Hematopoietic multipotent progenitor cell treated with erythropoietin and hydrocortisone succinate and interleukin-3 and kit ligand, for 17 days (in vitro differentiated cells): ENCODE measurements at places on chromosomes 16 and 17.

- no peak for DNase-seq
Observed at GRCh38 chr17:16215965-16216316, 607 bp upstream of the NCOR1 start.

- DNase-seq: no peak
Observed at GRCh38 chr16:85999778-86000177, 100.8 kb downstream of the IRF8 start.

DNA sequence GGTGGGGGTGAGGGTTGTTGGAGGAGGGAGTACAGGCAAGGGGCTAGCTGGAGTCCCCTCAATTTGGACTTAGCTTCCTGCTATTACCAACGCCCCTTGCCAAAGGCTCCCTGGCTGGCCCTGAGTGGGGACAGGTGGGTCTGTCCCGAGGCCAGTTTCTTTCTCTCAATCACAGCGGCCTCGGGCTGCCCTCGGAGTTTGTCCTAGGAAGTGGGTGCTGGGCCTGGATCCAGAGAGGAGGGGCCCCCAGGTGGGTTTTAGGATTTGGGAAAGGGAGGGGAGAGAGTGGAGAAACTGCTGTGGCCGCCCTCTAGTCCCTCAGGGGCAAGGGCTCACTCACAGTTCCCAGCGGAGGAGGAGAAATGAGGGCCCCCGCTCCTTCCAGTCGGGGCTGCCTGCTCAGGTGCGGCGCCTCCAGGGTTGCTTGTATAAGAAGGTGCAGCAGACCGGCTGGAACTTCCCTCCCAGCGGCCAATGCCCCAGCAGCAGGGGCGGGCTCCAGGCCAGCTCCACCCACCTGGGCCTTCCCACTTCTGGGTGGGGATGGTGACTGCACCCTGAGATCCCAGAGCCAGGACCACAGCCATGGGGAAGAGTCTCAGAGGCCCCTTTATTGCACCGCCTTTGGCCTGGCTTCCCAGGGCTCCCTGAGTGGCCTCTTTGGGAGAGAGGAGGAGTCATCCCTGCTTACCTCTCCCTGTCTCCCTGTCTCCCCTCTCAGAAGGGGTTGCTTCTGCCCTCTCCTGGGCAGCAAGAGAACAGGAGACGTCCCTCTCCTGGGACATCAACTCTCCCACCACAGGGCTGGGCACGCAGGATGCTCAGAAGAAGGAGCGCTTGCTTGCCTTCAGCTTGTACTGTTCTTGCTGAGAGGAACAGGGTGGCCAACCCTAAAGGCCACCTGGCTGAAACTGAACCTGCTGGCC is 112.0 kb upstream of the SMURF2 start:
- no peak for DNase-seq

- no peak for DNase-seq
Observed at GRCh38 chr16:79261481-79261940, 339.0 kb downstream of the MAF start.

- DNase-seq: no peak
Observed at GRCh38 chr17:8975091-8975725, 9.7 kb upstream of the PIK3R5 start.

DNA sequence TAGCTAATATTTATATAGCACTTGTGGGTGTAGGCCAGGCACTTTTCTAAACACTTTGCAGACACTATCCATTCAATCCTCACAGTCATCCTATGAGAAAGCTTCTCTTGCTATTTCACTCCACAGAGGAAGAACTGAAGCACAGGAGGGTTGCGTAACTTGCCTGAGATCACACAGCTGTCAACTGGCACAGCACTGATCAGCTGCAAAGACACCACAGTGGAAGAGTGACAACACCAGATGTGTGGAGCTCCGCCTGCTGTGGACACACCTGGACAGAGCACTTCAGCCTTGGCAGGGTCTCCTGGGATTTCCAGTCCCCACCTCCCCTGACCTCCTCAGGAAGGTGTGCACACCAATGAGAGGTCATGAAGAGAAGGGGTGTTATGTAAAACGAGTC is 13.3 kb upstream of the CNEP1R1 start:
- no peak for DNase-seq

DNA sequence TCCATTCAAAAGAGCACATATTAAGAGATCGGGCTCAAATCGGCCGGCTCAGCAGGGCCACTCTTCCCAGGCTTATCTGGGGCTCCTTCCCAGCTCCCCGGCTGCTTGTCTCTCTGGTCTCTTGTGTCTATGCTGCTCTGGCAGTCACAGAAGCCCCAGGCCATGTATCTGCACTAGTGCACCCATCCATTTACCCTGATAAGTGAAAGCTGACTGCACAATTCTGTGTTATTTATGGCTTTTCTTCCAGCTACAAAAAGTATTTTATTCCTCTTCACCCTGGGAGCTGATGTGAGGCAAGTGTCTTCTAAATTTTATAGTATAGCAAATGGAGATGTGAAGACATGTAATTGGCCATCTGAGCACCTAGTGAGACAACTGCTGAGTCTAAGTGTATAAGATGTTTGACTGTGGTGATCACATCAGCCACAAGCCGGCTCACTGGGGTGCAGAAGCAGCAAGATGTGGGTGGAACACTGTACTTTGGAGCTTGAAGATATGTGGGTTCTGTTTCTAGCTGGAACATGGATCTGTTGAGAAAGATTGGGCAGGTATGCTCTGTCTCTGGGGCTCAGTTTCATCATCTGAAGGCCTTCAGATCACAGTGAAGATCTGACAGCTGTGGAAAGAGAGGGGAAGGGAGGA is 78.1 kb upstream of the MPHOSPH6 start:
- DNase-seq: no peak

GRCh38 chr17:41687828-41688640 is 651 bp upstream of the EIF1 start:
- peak; percentile 87 for DNase-seq

DNA sequence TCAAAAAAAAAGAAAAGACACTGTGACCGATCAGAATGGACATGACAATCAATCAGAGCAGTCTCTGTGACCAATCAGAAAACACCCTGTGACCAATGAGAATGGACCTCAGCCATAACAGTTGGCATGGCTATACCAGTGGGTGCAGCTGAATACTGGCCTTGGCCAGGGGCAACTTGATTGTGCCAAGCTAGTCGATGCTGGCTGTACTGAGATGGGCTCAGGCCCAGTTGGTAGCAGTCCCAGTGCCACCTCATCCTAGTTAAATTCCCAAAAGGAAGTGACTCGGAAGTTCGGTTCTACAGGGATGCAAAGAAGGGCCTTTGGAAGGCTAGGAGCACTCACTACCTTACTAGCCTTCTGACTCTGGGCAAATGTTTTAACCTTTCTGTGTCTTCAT is 37.2 kb upstream of the BCO1 start:
- no peak for DNase-seq

DNA sequence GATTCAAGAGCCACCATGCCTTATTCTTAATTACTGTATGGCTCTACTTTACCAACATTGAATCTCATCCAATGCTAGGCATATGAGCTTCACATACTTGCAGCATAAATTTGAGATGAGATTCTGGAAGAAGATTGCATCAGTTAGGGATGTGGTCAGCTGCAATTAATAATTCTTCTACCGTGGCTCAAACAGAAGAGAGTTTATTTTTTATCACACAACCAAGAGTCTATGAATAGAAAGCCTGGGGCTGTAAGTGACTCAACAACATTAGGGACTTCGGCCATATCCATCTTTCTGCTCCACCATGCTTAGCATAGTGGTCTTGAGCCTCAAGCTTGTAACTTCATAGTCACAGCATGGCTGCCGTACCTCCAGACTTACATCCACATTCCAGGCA is 179.4 kb upstream of the IRX6 start:
- no peak for DNase-seq

DNA sequence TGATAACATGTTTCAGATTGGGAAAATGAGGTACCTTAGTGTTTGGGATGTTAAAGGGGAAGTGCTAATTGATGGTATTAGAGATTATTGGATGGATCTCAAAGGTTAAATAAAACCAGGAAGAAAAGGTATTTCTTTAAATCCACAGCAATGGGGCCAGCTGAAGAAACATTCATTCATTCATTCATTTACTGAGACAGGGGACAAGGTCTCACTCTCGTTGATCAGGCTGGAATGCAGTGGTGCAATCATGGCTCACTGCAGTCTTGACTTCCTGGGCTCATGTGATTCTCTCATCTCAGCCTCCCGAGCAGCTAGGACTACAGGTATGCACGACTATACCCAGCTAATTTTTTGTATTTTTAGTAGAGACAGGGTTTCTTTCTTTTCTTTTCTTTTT is 19.8 kb downstream of the EARS2 start:
- no peak for DNase-seq

GRCh38 chr17:39601758-39602532 is 5.8 kb downstream of the NEUROD2 start:
- DNase-seq: no peak

GRCh38 chr17:979212-979538 is 401 bp downstream of the NXN start:
- DNase-seq: no peak

DNA sequence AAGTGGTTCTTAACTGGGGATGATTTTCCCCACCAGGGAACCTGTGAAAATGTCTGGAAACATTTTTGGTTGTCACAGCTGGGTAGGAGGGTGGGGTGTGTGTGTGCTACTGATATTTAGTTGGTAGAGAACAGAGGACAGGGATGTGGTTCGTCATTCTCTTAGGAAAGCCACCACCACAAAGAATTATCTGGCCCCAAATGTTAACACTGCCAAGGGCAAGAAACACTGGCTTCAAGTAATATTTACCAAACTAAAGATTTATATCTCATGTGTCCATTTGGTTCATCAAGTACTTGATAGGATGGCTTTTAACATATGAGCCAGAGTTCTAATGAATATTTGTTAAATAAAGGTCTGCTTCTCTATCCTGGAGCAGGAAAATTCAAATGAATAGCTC is 19.5 kb downstream of the MPHOSPH6 start:
- no peak for DNase-seq

DNA sequence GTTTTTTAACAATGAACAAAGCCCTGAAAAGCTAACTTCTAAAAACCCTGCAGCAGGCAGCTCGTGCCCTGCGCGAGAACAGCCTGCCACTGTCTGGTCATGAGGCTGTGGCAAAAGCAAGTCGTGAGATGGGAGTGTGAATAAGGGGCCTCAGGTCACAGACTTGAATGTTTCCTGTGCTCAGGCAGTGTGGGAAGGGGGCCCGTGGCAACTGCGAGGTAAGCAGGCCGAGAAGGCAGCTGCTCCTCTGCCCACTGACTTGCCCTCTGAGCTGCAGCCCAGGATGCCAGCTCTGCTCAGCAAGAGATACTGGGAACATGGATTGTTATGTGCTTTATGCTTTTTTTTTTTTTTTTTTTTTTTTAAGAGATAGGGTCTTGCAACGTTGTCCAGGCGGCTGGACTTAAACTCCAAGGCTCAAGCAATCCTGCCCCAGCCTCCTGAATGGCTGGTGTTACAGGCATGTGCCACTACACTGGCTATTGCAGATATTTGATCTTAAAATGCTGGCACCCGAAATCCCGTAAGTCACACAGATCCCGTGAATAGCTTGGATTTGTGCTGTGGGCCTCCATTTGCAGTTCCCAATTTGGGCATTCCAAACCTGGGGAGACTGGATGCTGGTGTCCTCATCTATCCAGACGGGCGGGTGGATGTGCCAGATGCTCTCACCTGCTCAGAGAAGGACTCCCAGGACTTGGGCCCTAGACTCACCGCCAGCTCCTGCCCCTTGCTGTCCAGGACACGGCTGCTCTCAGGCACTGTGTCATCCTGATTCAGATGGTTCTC is 44.0 kb downstream of the UBN1 start:
- no peak for DNase-seq

- no peak for DNase-seq
Observed at GRCh38 chr17:47995241-47995935, 24.5 kb downstream of the CDK5RAP3 start.

GRCh38 chr17:41527063-41528023 is 765 bp downstream of the KRT19 start:
- no peak for DNase-seq

GRCh38 chr17:69959283-69959682 is 115.7 kb upstream of the KCNJ16 start:
- DNase-seq: no peak

DNA sequence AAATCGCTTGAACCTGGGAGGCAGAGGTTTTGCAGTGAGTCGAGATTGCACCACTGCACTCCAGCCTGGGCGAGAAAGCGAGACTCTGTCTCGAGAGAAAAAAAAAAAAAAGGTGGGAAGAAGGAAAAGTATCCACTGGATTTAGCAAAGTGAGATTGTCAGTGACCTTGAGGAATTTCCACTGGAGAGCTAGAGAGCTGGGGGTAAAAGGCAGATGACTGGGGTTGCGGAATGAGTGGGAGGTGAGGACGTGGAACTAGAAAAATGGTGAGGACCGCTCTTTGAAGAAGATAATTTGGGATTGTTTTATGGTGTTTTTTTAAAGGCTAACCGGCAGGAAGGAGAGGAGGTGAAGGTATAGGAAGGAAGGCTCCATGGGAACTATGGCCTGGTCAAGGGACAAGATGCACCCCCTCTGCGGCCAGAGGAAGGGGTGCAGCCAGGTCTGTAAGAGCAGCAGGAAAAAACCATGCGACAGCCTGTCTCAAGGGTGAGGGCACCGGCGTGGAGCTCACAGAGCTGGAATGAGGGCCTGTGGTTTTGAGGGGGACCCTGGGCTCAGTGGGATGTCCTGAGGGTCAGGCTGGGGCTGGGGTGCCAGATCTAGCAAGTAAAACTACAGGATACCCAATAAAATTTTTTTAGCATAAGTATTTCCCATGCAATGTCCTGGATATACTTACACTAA is 694 bp upstream of the MLST8 start:
- DNase-seq: no peak

DNA sequence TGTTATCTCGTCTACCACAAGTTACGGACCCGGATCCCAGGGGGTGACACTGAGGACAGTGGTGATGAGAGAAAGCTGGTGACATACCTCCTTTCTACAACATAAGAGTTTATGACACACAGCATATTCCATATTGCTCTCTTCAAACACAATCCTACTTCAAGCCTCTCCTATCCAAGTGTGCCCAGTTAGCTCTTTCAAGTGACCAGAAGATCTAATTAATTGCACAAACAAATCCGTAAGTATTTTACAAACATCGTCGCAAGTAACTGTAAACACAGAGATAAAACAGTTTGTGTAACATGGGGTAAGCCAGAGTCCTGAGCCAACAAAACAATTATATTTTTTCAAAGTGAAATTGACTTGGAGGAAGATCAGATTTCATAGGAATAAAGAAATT is 235.0 kb downstream of the CHD9NB start:
- no peak for DNase-seq

GRCh38 chr16:72837846-72838585 is 209.9 kb downstream of the ZFHX3 start:
- DNase-seq: no peak

- DNase-seq: no peak
Observed at GRCh38 chr17:7887038-7887481, 1.5 kb upstream of the CHD3 start.
